Calu3 (cell line): ENCODE measurements at places on chromosomes 13 and 19. TPM values are rescaled to one million over a fixed set of nuclear protein-coding genes. Genes with fewer than 3 reads are reported as not detected.

Gene TNFSF9
- total RNA-seq: 0.92 and 1.6 TPM in 2 replicates

Gene ZGLP1
- total RNA-seq: 4.6 and 7.0 TPM in 2 replicates

Gene PLPP2
- total RNA-seq: 113 and 126 TPM in 2 replicates

Gene KLK2
- not detected in 2 replicates for total RNA-seq

Gene CGB7
- total RNA-seq: 0.66 and 1.0 TPM in 2 replicates

Gene JUND
- total RNA-seq: 44.9 and 60.9 TPM in 2 replicates

Gene ZNF224
- total RNA-seq: 34.4 and 41.8 TPM in 2 replicates

- H3K4me3 ChIP-seq: no peak overlapping the region
- no peaks in the 10 kb centered on the region for H3K27me3 ChIP-seq
- H3K36me3 ChIP-seq: no peaks in the 10 kb centered on the region
- DNase-seq: no peak
- no peak overlapping the region for H3K27ac ChIP-seq
- no peaks in the 10 kb centered on the region for H3K4me1 ChIP-seq
Measured at GRCh38 chr13:50712881-50713280, 130.6 kb downstream of the DLEU7 start.

DNA sequence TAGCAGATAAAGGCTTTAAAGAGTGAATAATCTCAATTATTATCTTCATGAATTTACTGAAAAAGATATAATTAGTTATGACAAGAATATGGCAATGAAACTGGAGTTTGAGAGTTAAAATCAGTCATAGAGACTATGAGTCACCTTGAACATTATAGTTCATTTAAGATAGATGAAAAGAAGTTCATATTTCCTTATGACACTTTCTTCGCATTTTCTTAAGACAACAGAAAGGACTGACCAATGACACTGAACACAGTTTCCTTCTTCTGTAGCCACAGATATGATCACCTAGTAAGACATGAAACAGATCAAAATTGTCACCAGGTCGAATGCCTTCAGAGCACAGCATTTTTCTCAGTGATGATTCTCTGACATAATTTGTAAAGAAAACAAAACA lies 202.1 kb downstream of the KLF12 start:
- no peak overlapping the region for H3K27ac ChIP-seq
- H3K27me3 ChIP-seq: no peaks in the 10 kb centered on the region
- no peak overlapping the region for H3K4me3 ChIP-seq
- H3K36me3 ChIP-seq: no peaks in the 10 kb centered on the region
- H3K4me1 ChIP-seq: peaks cover 11% of the 10 kb centered on the region

DNA sequence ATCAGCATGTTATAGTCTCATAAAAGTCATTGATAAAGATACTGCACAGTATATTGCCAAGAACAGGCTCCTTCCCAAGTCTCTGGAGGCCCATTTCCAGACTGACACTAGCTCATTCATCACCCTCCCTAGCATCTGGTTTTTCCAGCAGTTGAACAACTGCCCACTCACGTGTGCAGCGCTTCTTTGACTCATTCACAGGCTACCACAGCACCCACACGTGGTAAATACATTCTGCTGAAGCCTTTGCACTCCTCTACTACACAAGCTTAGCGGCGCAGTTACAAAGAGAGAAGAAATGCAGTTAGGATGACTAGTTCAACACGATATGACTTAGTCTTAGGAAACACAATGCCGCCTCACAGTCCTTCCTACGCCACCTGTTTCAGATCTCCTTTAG lies 87.7 kb downstream of the DOCK9 start:
- no peak for DNase-seq
- no peaks in the 10 kb centered on the region for H3K36me3 ChIP-seq
- no peak overlapping the region for H3K4me3 ChIP-seq
- H3K27me3 ChIP-seq: no peaks in the 10 kb centered on the region
- no peaks in the 10 kb centered on the region for H3K4me1 ChIP-seq
- H3K27ac ChIP-seq: no peak overlapping the region

DNA sequence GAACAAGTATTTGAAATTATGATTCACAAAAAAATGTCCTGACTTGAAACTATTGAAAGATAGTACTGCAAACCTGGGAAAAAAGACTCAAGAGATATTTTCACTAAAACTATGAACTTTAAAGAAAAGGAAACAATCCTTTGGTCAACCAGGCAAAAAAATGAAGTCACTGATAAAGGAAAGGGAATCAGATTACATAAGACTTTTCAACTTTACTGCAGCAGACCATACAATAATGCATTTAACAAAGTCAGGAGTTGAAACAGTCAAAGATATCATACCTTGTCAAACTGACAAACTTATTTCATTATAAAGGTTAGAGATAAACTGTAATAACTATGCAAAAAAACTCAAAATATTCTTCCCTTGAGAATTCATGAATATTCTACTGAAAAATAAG lies 361.6 kb downstream of the DLEU7 start:
- H3K27ac ChIP-seq: no peak overlapping the region
- no peaks in the 10 kb centered on the region for H3K4me1 ChIP-seq
- no peaks in the 10 kb centered on the region for H3K27me3 ChIP-seq
- no peak overlapping the region for H3K4me3 ChIP-seq

DNA sequence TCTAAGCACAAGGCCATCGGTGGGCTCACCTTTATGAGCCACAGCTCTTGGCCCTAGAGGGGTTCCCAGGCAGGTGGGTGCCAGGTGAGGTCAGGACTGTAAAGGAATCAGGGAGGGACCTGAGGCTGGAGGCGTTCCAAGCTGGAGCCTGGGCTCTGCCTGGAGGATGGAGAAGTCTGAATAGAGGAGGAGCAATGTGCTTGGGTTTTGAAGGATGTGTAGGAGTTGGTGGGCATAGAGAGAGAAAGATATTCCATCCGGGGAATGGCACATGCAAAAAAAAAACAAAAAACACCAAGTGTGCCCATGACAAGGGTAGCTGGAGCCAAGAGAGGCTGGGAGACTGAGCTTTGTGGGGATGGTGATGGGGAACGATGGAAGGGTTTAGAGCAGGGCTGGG lies 2.4 kb downstream of the GRIN3B start:
- H3K4me1 ChIP-seq: no peaks in the 10 kb centered on the region
- H3K4me3 ChIP-seq: no peak overlapping the region
- H3K27me3 ChIP-seq: peaks cover 61% of the 10 kb centered on the region
- peaks cover 30% of the 10 kb centered on the region for H3K36me3 ChIP-seq
- DNase-seq: no peak

GRCh38 chr13:50990065-50990817 lies 80.7 kb downstream of the RNASEH2B start:
- no peaks in the 10 kb centered on the region for H3K27me3 ChIP-seq
- no peaks in the 10 kb centered on the region for H3K36me3 ChIP-seq
- no peak overlapping the region for H3K27ac ChIP-seq
- DNase-seq: no peak
- no peaks in the 10 kb centered on the region for H3K4me1 ChIP-seq

DNA sequence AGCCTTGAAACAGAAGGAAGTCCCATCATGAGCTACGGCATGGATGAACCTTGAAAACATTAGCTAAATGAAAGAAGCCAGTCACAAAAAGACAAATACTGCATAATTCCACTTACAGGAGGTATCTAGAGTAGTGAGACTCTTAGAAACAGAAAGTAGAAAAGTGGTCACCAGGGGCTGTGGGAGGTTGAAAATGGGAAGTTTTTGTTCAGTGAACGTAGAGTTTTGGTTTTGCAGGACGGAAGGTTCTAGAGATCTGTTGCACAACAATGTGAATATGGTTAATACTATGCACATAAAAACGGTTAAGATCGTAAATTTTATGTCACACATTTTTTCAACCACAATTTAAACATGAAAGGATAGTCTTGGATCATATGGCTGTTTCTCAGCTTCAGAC lies 11.9 kb upstream of the SLC10A2 start:
- no peak for DNase-seq
- no peaks in the 10 kb centered on the region for H3K4me1 ChIP-seq
- H3K27ac ChIP-seq: no peak overlapping the region
- H3K27me3 ChIP-seq: no peaks in the 10 kb centered on the region

DNA sequence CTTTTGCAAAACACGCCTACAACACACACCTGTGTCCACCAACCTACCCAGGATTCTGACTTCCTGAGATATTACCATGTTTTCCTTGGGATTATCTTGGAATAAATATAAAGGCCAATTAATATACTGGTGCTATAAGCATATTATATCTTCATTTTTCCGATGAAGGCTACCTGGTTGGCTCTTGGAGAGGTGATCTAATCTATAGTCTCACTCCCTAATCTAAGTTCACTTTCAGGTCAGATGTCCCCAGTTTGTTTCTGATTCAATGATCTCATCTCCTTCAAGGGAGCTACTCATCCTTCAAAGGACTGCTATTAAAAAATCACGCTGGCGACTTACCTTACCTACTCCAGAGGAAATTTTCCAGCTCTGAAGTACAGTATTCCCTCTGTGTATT lies 517.5 kb downstream of the KLF5 start:
- H3K27me3 ChIP-seq: no peaks in the 10 kb centered on the region
- no peak overlapping the region for H3K4me3 ChIP-seq
- H3K4me1 ChIP-seq: no peaks in the 10 kb centered on the region
- no peak overlapping the region for H3K27ac ChIP-seq
- no peaks in the 10 kb centered on the region for H3K36me3 ChIP-seq

DNA sequence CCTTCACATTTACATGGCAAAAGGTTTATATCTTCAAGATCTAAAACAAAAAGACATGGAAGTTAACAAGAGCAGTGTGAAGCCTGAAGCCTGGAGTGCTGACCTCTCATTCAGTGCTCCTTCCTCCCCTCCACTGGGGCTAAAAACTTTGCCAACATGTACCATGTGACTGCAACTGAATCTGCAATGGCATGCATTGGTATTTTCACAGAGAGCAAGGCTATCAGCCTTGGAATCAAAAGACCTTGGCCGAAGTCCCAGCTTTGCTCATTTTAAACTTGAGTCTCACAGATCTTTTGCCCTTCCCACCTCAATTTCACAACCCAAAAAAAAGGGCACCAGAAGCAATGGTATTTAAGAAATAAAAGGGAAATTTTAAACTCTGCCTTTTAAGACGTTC lies 325.1 kb downstream of the DCT start:
- no peak overlapping the region for H3K4me3 ChIP-seq
- H3K36me3 ChIP-seq: no peaks in the 10 kb centered on the region
- DNase-seq: no peak

GRCh38 chr19:4482721-4483364 lies 10.7 kb downstream of the HDGFL2 start:
- no peak for DNase-seq
- no peaks in the 10 kb centered on the region for H3K4me1 ChIP-seq
- H3K4me3 ChIP-seq: no peak overlapping the region
- peaks cover 6% of the 10 kb centered on the region for H3K36me3 ChIP-seq

GRCh38 chr19:44754750-44755080 lies 6.2 kb downstream of the BCL3 start:
- H3K36me3 ChIP-seq: peaks cover 88% of the 10 kb centered on the region
- peaks cover 54% of the 10 kb centered on the region for H3K4me1 ChIP-seq
- H3K27me3 ChIP-seq: no peaks in the 10 kb centered on the region
- H3K4me3 ChIP-seq: peak overlapping the region; percentile 67

- DNase-seq: no peak
- H3K36me3 ChIP-seq: no peaks in the 10 kb centered on the region
- no peak overlapping the region for H3K27ac ChIP-seq
- H3K4me1 ChIP-seq: no peaks in the 10 kb centered on the region
Measured at GRCh38 chr13:79548902-79549301, 67.9 kb downstream of the NDFIP2 start.

DNA sequence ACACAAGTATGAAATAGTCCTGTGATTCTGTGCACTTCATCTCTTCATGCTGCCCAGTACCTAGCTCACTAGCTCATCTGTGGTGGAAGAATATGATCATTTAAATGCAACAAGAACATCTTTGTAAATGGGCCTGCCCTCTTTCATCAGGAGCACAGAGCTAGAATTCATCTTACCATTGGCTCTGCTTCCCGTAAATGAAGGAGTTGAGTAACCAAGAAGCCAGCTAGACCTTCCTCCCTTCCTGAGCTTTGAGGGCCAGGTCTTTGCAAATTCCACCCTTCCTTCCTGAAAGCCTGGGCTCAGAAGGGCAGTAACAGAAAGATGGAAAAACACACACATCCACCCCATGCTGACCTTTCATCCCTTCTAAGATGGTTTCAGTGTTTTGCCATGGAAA lies 82.0 kb downstream of the FRY start:
- H3K4me1 ChIP-seq: no peaks in the 10 kb centered on the region
- no peak for DNase-seq
- H3K27me3 ChIP-seq: no peaks in the 10 kb centered on the region
- H3K27ac ChIP-seq: no peak overlapping the region
- H3K4me3 ChIP-seq: no peak overlapping the region
